ENCODE measurements at places on chromosomes 7 and 10.

DNA sequence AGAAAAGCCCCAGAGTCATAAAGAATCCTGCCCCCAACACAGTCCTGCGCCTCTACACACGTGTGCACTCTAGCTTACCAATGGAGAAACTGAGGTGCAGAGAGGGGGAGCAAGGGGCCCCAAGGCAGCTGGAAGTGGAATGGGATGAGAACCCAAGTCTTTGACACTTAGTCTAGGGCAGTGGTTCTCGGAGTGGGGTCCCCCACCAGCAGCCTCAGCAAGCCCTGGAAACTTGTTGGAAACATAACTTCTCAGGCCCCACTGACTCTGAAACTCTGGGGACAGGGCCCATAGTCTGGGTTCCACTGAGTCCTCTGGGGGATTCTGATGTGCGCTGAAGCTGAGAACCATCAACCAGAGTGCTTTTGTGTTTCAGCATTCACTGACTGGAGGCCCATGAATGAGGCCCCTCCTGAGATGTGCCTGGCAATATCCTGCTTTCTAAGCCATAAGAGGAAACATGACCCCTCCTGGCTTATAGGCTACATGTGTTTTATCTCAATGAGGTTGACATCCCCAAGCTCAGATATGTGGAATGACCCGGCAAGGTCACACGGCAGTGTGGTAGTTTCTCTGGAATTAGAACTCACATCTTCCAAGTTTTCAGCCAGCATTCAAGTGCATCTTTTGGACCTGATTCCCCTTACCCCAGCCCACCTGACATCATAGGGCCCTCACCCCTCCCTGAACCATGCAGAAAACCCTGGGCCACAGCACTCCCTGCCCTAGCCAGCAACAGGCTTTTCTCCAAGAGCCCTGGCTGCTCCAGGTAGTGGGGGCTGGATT is 147.3 kb upstream of the PCBD1 start:
- no peak for DNase-seq

GRCh38 chr7:112701456-112701855 is 88.7 kb downstream of the TMEM168 start:
- no peak for DNase-seq

DNA sequence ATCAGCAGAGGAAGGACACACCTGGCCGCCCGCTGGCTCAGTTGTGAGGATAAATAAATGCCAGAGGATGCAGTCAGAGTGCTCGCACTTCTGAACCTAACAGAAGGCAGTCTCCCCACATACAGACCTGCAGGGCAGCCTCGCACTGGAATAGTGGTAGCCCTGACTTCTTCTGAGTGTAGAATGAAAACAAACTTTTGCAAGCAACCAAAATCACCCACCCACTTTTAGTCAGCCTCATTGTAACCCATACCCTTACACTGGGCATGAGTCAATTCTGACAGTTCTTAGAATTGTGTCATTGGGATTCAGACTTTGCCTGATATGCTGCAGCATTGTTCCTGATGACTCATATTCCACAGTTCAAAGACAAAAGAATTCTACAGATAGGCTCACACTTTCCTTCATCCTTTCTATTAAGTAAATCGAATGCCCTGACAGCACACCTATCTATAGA is 167.0 kb upstream of the CDK1 start:
- peak; percentile 33 for DNase-seq

DNA sequence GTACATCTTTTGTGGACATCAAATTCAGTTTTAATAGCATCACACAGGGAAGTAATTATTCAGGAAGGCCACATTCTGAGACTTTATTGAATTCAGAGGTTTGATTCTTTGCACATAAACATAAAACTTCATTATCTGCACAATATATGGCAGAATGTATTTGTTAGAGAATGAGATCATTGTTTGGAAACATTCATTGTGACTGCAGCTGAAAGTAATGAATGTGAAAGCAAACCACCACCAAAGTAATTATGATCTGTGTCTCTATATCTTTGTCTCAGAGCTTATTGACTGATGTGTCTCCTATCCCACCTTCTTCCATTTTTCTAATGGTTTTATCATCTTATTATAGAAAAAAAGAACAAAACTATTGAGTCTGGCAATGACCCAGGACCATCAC is 340.9 kb upstream of the PCDH15 start:
- DNase-seq = no peak

GRCh38 chr7:103824251-103824650 is 165.2 kb downstream of the RELN start:
- no peak for DNase-seq

- no peak for DNase-seq
These were observed 17.2 kb upstream of the GATA3 start for GRCh38 chr10:8037199-8037801.

GRCh38 chr7:123051916-123052315 is 56.4 kb upstream of the TAS2R16 start:
- no peak for DNase-seq

DNA sequence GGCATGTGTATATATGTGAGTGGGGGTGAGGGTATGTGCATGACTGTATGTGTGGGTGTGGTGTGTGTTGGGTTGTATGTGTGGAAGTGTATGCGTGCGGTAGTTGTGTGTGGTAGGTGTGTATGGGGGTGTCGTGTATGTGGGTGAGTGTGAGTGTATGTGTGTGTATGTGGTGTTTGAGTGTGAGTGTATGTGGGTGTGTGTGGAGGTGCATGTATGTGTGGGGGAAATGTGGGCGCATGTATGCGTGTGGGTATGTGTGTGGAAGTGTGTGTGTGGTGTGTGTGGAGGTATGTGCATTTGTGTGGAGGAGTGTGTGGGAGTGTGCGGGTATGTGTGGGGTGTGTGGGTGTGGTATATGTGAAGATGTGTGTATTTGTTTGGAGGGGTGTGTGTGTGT is 269.5 kb downstream of the GPR158 start:
- no peak for DNase-seq

- DNase-seq = peak; percentile 53
These were observed 14.9 kb downstream of the DUSP5 start for GRCh38 chr10:110512461-110513187.

GRCh38 chr10:58955615-58956014 is 220.8 kb upstream of the PHYHIPL start:
- no peak for DNase-seq

DNA sequence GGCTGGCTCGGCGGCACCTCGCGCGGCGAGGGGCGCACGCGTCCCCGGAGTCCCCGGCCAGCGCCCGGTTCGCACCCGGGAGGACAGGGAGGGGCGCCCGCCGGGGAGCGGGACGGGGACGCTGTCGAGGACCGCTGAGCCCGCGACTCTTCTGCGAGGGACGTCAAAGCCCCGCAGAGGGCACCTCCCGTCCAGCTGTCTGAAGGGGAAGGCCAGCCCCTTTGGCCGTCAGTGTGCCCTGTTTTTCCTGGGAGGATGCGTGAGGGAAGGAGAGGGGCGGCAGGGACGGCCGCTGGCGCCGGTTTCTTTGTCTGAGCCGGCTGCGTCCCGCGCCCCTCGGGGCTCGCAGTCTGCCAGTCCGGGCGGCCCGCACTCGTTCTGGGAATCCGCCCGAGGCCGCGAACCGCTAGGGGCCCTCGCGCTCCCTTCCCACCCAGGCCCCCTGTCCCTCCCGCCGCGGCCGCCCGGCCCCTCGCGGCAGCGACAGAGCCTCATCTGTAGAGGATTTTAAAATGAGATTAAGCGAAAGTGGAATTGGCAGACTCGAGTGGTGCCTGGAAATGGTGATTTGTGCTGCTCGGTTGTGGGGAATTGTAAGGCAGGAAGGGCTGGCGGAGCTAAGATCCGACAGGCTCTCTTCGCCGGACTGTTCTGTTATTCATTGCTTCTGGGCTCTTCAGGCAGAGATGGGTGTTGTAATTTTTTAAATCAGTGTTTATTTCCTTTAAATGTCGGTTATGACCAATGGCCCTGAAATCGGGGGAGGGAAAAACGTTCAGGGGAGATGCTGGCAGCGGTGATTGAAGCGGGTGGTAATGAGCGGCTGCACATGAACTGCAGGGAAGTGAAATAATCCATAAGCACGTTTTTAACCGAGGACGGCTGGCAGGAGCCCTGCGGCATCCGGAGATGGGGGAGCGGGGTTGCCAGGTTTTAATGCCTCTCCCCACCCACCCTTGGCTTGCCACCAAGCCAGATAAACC is 618 bp upstream of the RELN start:
- no peak for DNase-seq

GRCh38 chr10:93437086-93437945 is 44.8 kb downstream of the MYOF start:
- DNase-seq = no peak

DNA sequence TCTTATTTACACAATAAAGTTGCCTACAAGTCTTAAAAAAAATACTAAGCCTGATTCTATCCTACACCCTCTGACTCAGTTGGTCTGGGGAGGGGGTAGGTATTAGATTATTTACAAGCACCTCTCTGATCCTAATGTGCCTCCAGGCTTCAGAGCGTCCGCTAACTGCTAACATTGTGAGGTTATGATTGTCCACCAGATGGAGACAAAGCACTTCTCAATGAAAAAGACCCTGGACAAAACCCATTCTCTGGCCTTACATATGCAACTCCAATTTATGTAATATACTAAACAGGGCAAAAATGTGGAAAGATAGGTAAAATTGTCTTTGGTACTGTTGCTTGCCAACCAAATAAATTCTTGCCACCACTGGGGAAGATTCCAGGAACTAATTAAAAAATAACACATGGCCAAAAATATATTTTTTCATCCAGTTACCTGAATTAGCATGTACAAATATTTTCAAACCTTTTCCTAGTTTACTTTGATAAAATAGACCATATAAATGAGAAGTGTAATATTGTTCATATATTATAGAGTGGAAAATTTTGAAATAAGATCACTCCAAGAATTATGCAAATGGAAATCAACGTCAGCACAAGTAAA is 92.4 kb downstream of the KIF20B start:
- DNase-seq = peak; percentile 49

DNA sequence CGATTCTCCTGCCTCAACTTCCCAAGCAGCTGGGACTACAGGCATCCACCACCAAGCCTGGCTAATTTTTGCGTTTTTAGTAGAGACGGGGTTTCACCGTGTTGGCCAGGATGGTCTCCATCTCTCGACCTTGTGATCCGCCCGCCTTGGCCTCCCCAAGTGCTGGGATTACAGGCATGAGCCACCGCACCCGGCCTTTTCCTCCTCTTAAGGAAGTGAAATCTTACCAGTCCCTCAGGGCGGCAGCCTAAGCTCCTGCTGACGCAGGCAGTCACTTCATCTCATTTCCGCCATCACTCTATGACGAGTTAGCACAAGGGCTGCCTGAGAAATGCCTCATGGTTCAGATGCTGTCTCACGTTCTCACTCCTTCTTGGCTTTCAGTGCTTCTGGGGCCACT is 246.0 kb upstream of the SHH start:
- DNase-seq = no peak

- no peak for DNase-seq
These were observed 42.2 kb downstream of the ACSM6 start for GRCh38 chr10:95236068-95236903.

GRCh38 chr7:44156453-44157010 is 15.4 kb upstream of the MYL7 start:
- no peak for DNase-seq

GRCh38 chr10:83886871-83887270 is 252.4 kb upstream of the GHITM start:
- DNase-seq = no peak

GRCh38 chr7:46229409-46229808 is 308.3 kb upstream of the IGFBP3 start:
- DNase-seq = no peak
